MCF 10A (cell line): ENCODE measurements at places on chromosomes 2 and 18.

GRCh38 chr2:31223026-31223425 is 5.7 kb upstream of the CAPN14 start:
- no peak for DNase-seq

- no peak for DNase-seq
Measured at GRCh38 chr2:74089816-74090745, 57.6 kb downstream of the BOLA3 start.

GRCh38 chr18:51588616-51589015 is 391.1 kb upstream of the MEX3C start:
- peak; percentile 42 for DNase-seq

GRCh38 chr2:74385396-74385795 is 5.3 kb upstream of the DCTN1 start:
- DNase-seq: no peak

GRCh38 chr2:51734115-51734514 is 702.2 kb upstream of the NRXN1 start:
- DNase-seq: peak; percentile 66

DNA sequence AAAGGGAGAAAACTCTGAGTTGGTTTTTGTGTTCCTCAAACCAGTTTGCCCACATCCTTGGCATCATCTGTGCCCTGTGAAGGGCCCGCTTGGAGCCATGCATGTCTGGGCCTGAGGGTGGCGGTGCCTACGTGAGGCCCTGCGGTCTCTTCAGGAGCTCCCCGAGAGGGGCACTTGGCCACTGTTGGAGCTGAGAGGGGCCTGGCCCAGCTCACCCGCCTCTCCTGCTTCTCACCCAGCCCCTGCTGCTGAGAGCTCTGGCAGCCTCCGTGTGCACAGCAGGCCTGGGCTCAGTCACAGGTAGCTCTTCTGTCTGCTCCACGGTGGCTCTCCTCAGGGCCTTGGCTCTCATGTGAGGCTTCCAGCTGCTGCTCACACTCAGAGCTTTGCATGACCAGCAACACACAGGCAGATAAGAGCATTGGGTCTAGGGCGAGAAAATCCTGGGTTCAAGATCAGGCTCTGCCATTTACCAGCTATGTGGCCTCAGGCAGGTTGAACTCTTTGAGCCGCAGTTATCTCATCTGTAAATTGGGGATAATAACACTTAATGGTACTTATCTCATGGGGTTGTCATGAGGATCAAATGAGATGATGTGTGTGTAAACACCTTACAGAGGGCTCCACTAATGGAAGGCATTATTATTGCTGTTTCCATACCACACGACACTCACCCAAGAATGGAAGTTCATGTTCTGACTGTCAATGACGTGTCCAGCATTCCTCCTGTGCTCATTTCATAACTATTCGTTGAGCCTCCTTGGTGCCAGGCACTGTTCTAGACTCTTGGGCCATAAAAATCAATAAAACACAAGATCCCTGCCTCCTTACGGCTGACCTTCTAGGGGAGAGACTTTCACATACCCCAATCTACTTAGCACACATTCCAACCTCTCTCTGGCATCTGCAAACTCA is 41.6 kb upstream of the PLB1 start:
- DNase-seq: no peak

DNA sequence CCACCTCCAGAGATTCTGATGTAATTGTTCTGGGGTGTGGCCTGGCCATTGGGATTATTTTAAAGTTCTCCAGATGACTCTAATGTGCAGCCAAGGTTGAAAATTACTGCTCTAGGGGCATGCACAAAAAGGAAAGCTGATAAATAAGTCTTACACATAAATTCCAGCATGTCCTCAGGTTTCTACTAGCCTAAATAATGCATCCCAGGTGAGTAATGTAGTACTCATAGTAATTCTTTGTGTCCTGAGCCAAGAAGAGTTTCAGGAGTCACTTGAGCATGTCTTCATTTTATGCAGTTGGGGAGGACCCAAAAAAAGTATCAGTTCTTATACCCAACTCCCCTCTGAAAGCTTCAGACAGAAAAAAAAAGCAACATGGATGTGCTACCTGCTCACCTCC is 130.1 kb upstream of the SP5 start:
- peak; percentile 60 for DNase-seq

GRCh38 chr2:233835230-233836186 is 18.8 kb downstream of the HJURP start:
- DNase-seq: no peak

- no peak for DNase-seq
Measured at GRCh38 chr2:154187948-154188347, 316.2 kb downstream of the GALNT13 start.

GRCh38 chr2:239017491-239018098 is 169.7 kb downstream of the TWIST2 start:
- DNase-seq: no peak

DNA sequence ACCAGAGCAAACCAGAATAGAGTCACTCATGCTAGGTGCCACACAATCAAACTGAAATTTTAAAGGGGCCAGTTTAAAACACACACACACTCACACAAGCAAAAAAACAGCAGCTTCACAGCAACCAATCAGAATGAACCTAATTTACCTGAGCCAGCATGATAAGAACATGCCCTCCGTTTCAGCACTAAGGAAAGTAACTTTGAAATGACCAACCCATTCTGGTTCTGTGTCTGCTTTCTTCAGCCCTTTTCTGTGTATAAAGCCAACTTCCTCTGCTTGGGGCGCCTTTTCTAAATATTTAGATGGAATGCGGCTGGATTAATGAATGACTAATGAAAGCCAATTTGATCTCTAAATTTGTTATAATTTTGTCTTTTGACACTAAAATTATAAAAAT is 629.1 kb downstream of the ZEB2 start:
- no peak for DNase-seq

DNA sequence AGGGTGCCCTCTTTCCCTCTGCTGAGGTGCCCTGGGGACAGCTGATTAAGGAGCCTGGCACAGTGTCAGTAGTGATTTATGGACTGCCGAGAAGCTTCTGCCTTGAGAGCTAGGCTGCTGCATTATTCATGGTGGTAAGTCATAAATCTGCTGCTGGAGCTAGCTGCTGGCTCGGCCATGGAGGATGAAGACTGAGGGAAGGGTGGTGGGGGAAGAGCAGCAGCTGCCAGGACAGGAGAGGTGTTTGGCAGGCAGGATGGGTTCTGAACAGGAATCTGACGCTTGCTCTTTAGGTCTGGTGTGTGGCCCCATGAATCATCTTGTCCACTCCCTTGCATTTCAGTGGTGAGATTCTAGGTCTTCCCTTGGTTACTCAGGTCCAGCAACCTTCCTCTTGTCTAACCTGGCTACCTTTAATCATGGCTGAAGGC is 296.3 kb downstream of the DYSF start:
- DNase-seq: peak; percentile 67

- DNase-seq: no peak
Measured at GRCh38 chr2:2043394-2043793, 287.7 kb downstream of the MYT1L start.

- DNase-seq: peak; percentile 31
Measured at GRCh38 chr2:229714080-229714735, at the start of gene DNER. DNER (minus strand) TSS chr2:229714555; CDS start chr2:229714423, 132 bp downstream.

DNA sequence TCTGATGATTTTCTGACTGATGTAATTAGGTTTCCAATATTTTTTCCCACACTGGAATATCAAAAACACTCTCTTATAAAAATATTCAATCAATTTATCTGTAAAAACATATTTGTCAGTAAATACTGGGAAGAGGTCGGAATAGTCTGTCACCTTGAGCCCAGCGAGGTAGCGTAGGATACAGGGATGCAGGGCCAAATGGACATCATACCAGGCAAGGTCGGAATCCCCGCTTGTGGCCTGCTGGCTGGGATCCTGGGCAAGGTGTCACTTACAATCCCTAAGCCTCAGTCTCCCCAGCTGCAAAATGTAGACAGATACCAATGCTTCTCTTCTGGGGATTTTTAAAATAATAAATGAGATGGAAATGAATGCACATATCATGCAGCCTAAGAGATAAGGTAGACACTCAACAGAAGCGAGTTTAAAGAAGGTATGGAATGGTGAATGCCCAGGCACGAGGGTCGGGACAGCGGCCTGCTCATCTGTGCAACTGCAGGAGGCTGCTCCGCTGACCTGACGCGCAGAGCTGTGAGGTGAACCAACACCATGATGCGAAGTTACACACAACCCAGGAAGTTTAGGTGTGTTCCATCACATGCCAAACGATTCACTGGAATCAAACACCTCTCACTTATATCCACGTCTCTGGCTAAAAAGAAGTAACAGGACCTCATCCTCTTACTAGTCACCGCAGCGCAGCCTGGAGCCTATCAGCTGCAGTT is 98.2 kb downstream of the EIPR1 start:
- no peak for DNase-seq

DNA sequence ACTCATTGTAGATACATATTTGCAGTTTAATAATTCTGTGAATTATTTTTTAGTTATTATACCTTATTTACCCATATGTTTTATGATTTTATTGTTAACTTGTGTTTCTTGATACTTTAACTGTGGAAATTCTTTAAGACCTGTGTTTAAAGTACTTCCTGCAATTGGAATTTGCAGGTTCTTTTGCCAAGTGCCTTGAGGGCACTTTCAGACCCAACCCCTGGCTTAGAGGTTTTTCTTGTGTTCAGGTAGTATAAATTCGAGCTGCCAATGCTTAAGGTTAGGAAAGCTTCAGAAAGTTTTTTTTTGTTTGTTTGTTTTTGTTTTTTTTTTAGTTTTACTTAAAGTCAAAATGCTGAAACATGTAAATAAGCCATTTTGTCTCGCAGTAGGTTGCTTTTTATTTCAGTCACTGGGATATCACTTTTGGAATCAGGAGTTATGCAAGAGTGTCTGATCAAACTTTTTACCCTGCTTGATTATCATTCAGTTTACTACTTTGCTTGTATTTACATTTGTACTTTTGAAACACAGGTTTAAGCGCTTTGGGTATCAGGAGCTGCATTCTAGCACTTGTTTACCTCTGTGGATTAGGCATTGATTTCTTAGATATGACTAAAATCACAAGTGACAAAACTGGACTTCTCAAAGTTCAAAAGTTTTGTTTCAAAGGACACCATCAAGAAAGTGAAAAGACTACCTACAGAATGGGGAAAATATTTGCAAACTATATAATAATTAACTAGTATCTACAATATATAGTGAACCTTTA is 31.8 kb downstream of the TDRD15 start:
- no peak for DNase-seq

- no peak for DNase-seq
Measured at GRCh38 chr2:160206436-160206835, 6.4 kb upstream of the ITGB6 start.

DNA sequence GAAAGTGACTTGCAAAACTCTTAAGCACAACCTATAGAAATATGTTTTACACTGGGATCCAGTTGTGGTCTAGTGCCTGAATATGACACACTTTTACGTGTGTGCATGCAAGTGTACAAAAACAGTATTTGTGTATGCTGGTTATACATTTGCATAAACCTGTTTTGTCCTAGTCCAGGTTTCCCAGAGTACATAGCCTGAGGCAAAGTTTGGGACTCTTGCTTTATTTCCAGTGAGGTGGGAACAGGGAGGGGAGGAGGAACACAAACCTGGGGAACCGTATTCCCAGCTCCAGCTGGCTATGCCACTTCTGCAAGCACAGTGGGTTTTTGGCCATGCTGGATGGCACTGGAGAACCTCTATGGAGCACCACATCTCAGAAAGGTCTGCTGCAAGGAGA is 481.1 kb upstream of the HS6ST1 start:
- DNase-seq: no peak

GRCh38 chr2:130976591-130977237 is 116.5 kb downstream of the FAM168B start:
- no peak for DNase-seq

- peak; percentile 53 for DNase-seq
Measured at GRCh38 chr2:152028182-152028862, 70.5 kb downstream of the CACNB4 start.

- peak; percentile 36 for DNase-seq
Measured at GRCh38 chr2:126736133-126736874, 80.3 kb downstream of the GYPC start.

- DNase-seq: peak; percentile 46
Measured at GRCh38 chr2:171402906-171403580, 30.7 kb downstream of the METTL8 start.

- no peak for DNase-seq
Measured at GRCh38 chr2:222064286-222064685, 234.5 kb downstream of the PAX3 start.
